Upper lobe of right lung (tissue), 1 donor: ENCODE measurements at places on chromosomes 7 and 10. TPM values are rescaled to one million over a fixed set of nuclear protein-coding genes. Genes with fewer than 3 reads are reported as not detected.

The DNAH11 gene
- total RNA-seq, result 3.4 TPM

The FANK1 gene
- 2.6 TPM for total RNA-seq

The ADCYAP1R1 gene
- total RNA-seq, result 1.8 TPM

The CYP2C19 gene
- not detected for total RNA-seq

The NPS gene
- total RNA-seq, result not detected

The VKORC1L1 gene
- total RNA-seq, result 45.2 TPM

The AEBP1 gene
- 272 TPM for total RNA-seq

The NUTM2A gene
- total RNA-seq, result 2.9 TPM

The TRUB1 gene
- 11.3 TPM for total RNA-seq

The AS3MT gene
- 2.5 TPM for total RNA-seq

The IFIT2 gene
- 47.2 TPM for total RNA-seq

The SORBS1 gene
- 50.7 TPM for total RNA-seq

The NPSR1 gene
- total RNA-seq, result not detected

The CYP2C18 gene
- total RNA-seq, result 1.1 TPM

The GOT1 gene
- 25.0 TPM for total RNA-seq

The OPN4 gene
- total RNA-seq, result not detected

The POU6F2 gene
- 0.78 TPM for total RNA-seq

The LAMB4 gene
- not detected for total RNA-seq

The HHEX gene
- total RNA-seq, result 12.2 TPM

The BAMBI gene
- 12.9 TPM for total RNA-seq

The TFR2 gene
- 0.41 TPM for total RNA-seq
